ENCODE measurements at places on chromosomes 4 and X.

DNA sequence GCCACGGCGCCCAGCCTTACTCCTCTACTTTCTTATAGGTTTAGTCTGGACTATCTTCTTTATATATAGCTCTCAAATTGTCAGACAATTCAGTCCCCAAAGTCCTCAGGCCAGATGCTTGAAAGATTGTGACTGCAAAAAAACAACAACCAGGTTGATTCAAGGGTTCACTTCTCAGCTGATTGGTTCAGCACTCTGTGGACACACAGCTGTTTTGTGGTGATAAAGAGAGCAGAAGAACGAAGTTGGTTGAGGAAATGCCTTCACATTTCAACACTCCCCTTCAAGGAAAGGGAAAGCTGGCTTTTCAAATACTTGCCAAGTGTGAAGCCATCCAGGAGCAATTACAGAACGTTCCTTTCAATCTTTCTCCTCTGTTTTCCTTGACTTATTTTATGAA lies 166.8 kb downstream of the SHROOM3 start:
- DNase-seq = no peak

GRCh38 chr4:113101669-113102068 lies 52.2 kb downstream of the ANK2 start:
- DNase-seq = no peak

- DNase-seq = no peak
Measured at GRCh38 chrX:17655211-17656034, 81.9 kb upstream of the SCML1 start.

DNA sequence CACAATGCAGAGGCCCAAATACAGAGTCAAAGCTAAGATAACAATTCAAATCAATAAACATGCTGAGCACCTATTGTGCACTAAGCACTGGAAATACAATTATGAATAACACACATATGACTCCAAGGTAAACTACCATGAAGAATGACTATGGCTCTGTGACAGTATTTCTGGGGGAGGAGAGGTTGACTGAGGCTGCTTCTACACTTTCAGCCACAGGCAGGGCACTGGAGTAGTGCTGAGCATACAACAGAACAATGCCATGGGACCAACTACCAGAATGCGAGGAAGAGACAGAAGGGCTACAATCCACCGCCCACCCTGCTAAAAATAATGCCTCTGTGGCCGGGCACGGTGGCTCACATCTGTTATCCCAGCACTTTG lies 13.7 kb downstream of the TEC start:
- no peak for DNase-seq

- DNase-seq = no peak
Measured at GRCh38 chrX:23896981-23897380, 10.8 kb downstream of the APOO start.

- DNase-seq = no peak
Measured at GRCh38 chr4:139887376-139887802, 221.8 kb downstream of the MGST2 start.

DNA sequence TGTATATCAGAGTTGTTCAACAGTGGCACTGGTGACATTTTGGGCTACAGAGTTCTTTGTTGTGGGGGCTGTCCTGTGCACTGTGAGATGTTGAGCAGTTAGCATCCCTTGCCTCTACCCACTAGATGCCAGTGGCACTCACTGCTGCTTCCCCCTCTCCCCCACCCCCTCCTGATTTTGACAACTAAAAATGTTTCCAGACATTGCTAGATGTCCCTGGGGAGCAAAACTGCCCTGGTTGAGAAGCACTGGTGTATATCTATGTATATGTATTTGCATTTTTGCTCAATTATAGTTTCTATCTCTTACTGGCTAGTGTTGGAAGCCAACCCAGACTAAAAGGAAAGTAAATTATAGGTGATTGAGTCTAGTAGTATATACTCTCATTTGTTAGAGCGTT lies 2.4 kb downstream of the TMEM131L start:
- no peak for DNase-seq

GRCh38 chr4:125739760-125740159 lies 425.0 kb downstream of the FAT4 start:
- no peak for DNase-seq

DNA sequence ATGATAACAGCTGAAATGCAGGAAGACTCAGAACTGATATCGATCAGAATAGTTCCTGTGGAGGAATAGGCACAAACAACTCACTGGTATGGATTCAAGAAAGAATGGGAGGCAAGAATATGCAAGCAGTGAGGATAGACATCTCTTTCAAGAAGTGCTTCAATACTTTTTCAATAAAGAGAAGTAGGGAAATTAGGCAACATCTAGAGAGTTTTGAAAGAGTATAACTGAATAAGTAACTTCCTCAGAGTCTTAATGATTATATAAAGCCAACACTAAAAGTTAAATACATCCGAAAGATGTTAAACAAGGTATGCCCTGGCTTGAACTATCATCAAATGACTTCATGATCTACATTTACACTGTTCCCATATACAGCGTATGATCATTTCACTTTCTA lies 1443.0 kb downstream of the PCDH7 start:
- no peak for DNase-seq

GRCh38 chr4:8326206-8326605 lies 56.7 kb downstream of the HTRA3 start:
- no peak for DNase-seq

GRCh38 chr4:147678796-147679549 lies 5.0 kb downstream of the PRMT9 start:
- no peak for DNase-seq

DNA sequence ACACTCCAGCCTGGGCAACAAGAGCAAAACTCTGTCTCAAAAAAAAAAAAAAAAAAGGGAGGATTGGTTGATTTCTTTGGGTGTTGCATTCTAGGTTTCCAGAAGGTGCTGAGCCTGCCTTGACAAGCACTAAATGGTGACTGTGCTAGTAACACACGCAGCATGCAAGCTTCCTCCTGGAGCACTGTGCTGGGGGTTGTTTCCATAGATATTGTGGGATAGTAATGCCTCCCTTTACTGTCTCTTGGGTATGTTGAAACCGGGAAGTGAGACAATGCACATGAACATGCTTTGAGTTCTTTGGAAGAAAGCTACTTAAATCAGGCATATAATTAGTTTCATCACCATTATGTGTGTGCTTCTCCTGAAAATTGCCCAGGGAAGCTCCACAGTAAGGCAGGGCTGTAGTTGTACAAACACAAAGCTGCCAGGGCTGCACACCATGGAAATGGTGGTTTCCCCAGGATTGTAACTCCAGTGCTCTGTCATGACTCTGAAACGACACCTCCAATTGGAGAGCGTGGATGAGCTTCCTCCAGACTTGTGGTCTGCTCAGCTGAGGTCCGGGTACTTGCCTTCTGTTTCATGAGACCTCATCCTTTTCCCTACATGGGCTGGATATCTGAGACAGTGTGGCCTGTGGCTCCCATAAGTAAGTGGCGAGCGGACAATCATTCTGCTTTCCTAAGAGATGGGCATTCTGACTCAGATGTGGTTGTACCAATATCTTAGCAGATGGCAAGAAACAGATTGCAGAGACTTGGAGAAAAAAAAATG lies 31.5 kb upstream of the STOX2 start:
- no peak for DNase-seq

GRCh38 chrX:73977542-73978169 lies 326.3 kb upstream of the ZCCHC13 start:
- no peak for DNase-seq

DNA sequence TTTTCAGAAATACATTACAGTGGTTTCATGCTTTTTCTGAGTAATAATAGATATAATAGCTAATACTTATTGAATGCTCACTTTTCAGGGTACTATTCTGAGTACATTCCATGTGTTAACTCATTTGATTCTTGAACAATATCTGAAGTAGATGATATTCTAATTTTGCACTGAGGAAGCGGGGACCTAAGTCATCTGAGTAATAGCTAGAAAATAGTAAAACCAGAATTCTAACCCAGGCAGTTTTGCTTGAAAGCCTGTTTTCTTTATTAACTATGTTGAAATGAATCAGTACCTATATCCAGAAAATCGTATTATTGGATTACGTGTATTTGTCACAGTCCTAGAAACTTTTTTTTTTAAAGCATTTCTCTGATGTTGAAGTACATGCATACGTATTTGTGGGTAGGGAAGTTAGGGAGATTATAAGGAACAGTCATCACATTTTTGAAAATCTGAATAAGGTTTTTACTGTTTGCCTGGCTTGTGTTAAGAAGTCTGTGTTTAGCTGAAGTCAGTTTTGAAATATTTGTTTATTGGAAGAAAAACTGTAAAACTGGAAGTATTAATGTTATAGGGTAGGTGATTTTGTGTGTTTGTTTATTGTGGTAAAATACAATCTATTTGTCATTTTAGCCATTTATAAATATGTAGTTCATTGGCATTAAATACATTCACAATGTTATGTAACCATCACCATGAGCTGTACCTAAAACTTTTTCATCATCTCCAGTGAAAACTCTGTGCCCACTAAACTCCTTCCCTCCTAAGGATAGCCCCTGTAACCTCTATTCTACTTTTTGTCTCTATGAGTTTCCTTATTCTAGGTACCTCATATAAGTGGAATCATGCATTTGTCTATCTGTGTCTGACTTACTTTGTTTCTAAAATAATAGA lies 55.3 kb downstream of the FIP1L1 start:
- no peak for DNase-seq

DNA sequence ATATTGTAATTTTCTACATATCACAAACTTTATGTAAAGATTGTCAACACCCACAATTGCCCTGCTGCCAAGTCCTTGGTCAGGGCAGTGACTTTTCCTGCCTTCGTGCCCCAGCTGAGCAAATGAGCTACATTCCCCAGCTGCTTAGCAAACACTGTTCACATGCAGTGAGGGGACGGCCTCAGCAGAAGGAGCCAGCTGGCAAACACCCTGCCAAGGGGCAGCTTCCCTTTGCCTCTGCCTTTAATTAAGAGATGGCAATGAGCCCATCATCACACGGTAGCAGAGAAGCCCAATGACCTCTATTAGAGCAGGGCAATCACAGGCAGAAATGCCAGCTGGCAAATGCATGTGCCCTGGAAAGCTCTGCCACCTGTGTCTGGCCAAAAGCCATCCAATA lies 253.4 kb downstream of the EPHA5 start:
- no peak for DNase-seq

GRCh38 chrX:72009731-72010130 lies 99.1 kb downstream of the NHSL2 start:
- DNase-seq = no peak

DNA sequence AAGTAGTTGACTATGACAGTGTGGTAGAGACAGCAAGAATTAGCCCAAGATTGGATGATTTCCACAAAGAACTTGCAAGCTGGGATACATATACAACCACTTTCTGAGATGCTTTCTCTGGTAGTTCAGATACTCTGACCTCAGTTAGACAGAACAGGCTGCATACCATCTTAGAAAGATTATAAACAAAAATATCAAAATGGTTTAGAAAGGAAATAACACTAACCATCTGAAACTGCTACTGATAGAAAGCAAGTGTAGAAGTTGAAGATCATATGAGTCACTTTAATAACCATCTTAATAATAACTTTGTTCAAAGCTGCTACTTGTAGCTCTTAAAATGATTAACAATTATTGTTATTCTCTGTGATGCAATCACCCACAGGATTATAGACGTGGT lies 255.4 kb upstream of the TTC29 start:
- no peak for DNase-seq

DNA sequence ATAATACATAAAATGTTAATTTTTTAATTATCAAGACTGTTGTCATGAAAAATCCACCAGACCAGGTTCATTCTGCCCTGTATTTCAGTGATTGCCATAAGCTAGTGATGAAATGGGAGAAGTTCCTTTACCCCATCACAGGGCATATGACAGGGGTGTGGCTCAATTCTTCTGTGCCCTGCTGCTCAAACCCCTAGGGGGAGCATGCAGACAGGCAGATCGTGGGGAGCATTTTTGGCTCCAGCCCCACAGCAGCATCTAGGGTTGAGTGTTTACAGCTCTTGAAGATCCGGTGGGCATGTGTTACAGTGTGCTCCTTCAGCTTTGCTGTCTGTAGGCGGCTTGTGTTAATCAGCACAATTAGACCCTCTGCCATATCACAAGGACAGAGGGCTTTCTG lies 700.7 kb downstream of the PCDH18 start:
- no peak for DNase-seq

DNA sequence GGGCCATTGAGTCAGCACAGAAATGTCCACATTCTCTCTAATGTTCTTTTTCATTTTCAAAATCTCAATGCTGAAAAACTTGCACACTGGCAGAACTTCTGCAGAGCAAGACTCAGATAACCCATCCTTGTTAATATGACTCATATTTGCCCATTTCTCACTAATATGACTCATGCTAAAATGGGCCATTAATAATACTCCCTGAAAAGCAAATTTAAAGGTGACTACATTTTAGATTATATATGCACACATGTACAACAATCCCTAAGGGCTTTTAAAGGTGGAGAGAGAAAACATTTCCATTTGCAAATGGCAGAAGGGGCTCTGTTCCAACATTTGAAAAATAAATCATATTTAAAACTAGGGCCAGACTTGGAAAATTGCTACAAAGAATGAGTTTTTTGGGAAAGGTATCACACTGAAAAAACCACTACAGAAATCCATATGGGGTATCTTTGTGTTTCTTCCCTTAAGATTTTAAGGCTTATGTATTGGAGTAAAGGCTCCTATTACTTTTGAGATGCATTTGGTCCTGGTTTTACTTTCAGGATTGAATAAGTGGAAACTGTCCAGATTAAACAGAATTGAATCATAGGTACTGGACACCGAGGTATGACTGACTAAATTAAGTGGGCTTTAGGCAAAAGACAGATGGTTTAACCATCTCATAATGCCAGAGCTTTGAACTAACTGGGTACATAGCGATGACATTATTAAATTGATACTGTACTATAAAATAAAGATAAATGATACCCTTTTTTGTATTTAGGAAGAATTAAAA lies 30.0 kb downstream of the TLR2 start:
- DNase-seq = no peak

GRCh38 chr4:128341634-128342033 lies 54.0 kb upstream of the PGRMC2 start:
- DNase-seq = no peak

DNA sequence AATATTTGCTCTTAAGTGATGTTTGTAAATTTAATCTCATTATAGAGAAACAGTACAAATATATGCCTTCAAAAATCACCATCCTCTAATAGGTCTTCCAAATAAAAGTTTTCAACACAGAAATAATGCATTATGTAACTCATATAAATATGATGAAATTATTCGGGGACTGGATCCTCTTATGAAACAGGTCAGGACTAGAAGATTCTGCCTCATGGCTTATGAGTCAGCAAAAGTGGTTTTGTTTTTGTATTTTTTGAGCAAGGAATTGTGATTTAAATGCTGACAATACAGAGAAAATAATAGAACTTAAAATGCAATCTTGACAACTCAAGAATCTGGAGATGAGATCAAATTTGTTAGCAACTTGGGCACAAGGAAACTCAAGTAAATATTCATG lies 179.7 kb upstream of the NDP start:
- no peak for DNase-seq
